Activated naive CD8-positive, alpha-beta T cell treated with anti-CD3 and anti-CD28 coated beads for 36 hours (primary cell): ENCODE measurements at places on chromosomes 1 and 21.

DNA sequence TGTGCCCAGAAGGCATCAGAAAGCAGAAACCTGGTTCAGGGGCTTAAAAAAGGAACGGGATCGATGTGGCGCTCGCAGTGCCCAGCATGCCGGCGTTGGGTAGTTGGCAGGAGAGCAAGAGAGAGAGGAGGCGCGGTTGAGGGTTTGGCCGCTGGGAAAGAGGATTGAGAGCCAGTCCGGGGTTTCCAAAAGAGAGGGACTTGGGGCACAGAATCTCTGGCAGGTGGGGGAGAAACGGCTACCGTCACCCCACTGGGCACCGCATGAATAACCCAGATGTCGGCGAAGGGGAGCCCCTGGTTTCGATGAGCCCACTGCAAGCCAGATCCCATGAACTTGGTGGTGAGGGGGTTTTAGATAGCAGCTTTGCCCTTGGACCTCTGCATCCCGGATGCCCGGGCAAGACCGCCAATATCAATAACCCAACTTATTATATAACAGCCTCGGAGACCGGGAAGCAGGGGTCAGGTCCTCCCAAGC lies 60.4 kb upstream of the ACOT11 start:
- DNase-seq: no peak

DNA sequence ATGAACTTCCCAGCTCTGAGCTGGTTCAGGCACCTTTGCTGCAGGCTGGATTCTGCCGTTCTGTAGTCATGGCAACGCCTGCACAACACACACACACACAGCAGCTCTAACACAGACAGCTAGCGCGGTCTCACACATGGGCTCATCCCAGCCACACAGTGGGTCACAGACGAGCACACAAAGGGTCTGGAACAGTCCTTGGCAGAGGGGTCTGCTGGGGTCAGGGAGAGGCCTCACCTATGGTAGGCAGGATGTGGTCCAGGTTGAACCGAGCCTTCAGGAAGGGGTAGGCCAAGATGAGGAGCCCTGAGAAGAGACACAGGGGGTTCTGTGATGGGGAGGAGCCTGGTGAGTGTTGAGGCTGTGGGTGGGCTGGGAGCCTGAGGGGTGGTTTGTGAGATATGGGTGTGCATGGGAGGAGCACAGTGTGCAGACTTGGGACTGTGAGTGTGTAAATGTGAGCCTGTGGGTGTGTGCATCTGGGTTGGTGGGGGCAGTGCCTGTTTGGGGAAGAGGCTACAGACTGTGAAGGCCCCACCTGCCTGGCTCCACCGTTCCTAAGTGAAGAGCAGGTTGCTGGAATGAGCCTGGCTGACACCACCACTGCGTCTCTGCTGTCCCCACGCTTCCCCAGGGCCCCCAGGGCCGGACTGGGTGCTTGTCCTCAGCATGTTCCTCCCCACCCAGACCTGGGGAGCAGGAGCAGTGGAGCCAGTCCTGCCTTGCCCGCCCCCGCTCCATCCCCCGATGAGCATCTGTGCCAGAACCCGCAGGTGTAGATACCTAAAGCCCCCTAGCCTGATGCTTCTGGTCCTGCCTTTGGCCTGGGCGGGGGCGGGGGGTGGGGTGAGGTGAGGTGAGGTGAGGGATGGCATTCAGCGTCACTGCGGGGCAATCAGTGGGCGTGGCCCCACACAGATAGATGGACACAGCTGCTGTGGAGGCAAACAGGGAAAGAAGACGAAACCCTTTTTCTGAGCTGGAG lies 1.5 kb downstream of the KNCN start:
- peak; percentile 52 for DNase-seq

DNA sequence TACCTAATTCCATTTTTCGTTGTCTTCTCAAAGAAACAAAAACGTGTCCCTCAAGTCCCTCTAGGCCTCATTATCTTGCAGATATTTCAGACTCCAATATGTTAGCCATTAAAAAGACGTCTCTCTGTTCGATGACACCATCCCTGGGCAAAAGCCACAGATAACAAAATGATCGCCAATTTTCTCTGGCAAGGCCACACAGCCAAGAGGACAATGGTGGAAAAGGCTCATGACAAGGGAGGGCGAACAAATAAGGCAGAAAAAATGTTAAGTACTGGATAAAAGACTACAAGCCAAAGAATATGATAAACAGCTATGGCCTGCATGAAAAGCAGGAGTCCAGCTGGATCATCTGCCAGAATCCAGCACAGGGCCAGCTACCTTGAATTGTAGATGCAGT lies 82.9 kb downstream of the TBX15 start:
- DNase-seq: no peak

DNA sequence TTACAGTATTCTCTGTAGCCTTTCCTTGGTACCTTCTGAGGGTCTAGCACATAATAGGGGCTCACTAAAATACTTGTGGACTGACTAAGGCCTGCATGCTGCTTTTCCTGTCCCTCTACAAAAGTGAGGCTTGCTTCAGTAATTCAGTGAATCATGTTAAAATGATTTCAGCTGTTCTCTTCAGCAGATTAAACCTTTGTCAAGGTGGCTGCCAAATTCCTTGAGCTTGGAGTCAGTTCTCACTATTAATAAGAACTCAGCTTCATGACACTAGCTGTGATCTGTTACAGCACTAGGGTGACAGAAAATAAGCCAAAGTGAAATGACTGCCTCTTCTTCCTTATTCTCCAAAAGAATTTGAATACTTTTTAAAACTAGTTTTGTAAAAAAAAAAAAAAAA lies 128.8 kb downstream of the KCNN3 start:
- no peak for DNase-seq

DNA sequence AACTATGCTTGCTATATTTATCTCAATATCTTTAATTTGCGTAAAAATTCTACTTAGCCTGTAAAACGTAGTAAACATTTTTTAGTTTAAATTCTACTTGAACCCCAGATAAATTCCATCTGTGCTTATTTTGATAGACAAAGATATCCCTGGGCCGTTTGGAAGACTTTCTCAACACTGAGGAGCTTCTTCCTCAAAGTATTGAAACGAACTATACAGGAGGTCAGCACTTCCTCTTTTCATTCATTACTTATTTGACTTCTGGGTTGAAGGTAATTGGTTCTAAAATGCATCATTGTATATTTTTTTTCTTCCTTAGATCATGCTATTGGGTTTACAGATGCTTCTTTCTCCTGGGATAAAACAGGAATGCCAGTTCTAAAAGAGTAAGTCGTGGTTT lies 74.7 kb downstream of the HSPA13 start:
- DNase-seq: no peak

GRCh38 chr1:31111290-31111951 lies 45.9 kb upstream of the PUM1 start:
- DNase-seq: no peak

GRCh38 chr1:219945795-219946194 lies 17.4 kb upstream of the SLC30A10 start:
- DNase-seq: no peak

GRCh38 chr1:183096894-183097293 lies 73.7 kb downstream of the LAMC1 start:
- DNase-seq: no peak

DNA sequence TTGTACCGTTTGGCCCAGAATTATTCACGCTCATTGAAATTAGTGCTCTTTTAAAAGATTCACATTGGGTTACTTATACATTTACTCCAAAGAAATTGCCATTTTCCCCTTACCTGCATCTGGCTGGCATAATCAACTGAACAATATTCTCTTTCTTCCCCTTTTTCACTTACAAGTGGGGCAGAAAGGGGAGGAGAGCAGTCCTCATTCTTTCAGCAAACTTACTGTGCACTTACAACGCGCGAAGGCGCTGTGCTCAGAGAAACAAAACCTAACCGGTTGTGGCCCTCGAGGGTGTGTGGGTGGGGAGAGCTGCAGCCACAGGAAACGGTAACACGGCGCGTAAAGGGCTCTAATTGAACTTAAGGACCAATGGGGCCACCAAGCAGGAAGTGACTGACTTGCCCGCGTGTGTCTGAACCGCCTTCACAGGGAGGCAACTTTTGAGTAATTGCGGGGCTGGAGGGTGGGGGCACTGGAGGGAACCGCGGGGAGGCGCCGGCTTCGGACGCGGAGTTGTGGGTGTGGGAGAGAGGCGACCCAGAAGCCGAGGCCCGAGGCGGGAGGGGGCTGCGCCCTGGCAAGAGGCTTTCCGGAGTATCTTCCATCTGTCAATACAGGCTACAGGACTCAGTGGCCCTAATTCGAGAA lies 693 bp upstream of the PNRC2 start:
- peak; percentile 92 for DNase-seq

GRCh38 chr1:175553280-175553679 lies 190.1 kb downstream of the TNR start:
- no peak for DNase-seq

DNA sequence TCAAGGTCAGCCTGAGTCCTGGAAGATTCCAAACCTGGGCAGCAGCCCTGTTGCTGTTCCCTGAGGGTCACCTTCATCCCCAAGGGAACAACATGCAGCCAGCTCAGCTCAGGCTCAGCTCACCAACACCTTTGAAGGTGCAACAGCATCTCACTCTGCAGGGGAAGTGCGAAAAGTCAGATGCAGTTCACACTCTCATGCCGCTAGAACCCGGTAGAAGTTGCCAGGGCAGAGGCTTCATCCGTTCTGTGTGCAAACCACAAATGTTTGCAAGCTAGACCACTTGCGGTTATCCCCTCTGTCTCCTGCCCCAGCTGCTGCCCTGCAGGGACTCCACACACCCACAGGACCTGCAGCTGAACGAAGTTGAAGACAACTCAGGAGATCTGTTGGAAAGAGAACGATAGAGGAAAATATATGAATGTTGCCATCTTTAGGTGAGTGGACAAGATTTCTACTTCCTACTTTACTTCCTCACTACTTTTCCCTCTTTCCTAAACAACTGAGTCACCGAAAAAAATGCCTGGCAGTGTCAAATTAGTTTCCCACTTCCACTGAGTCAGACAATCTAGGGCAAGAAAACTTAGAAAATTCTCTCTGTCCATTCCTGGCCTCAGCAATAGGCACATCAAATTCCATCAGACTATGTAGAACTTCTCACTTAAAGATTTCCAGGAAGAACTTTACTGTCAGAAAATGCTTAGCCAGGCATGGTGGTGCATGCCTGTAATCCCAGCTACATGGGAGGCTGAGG lies 1.8 kb upstream of the FCRL6 start:
- peak; percentile 21 for DNase-seq

- no peak for DNase-seq
Observed at GRCh38 chr1:234976861-234977680, 151.6 kb downstream of the TOMM20 start.

DNA sequence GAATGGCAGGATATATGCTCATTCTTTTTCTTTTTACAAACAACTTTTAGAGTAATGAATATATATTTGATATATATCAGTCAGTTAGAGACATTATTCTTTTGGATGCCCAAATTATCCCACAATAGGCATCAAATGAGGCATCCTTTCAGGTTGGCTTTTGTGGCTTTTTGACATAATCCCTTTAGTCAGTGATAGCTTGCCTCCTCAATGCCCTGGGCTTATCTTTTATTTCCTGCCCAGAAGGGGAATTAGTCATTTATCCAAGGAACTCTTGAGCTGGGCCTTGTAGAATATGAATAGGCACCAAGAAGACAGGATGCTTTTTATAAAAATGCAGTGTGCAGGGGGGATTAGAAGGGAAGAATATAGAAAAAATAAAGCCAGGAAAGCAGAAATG lies 22.2 kb downstream of the EPHX4 start:
- no peak for DNase-seq

GRCh38 chr1:4755301-4755845 lies 101.0 kb downstream of the AJAP1 start:
- no peak for DNase-seq

- no peak for DNase-seq
Observed at GRCh38 chr1:227270554-227270953, 47.7 kb downstream of the CDC42BPA start.

DNA sequence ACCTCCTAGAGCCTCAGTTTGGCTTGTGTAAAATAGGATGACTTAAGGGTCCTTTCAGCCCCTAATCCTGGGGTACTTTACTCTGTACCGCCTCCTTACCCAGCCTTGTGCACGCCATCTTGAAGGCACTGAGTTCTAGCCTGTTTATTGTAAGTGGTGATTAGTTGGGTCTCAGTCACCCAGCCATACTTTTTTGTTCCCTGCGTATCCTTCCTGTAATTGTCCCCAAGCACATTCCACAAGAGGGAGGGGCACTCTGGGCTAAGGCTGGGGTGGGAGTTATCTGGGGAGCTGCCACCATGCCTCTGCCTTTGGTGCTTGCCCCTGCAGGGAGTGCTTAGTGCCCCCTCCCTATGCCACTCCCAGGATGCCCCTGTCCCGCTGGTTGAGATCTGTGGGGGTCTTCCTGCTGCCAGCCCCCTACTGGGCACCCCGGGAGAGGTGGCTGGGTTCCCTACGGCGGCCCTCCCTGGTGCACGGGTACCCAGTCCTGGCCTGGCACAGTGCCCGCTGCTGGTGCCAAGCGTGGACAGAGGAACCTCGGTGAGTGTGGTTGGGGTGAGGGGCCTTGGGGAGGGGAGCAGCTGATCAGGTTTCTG lies 856 bp downstream of the FDPS start:
- no peak for DNase-seq

DNA sequence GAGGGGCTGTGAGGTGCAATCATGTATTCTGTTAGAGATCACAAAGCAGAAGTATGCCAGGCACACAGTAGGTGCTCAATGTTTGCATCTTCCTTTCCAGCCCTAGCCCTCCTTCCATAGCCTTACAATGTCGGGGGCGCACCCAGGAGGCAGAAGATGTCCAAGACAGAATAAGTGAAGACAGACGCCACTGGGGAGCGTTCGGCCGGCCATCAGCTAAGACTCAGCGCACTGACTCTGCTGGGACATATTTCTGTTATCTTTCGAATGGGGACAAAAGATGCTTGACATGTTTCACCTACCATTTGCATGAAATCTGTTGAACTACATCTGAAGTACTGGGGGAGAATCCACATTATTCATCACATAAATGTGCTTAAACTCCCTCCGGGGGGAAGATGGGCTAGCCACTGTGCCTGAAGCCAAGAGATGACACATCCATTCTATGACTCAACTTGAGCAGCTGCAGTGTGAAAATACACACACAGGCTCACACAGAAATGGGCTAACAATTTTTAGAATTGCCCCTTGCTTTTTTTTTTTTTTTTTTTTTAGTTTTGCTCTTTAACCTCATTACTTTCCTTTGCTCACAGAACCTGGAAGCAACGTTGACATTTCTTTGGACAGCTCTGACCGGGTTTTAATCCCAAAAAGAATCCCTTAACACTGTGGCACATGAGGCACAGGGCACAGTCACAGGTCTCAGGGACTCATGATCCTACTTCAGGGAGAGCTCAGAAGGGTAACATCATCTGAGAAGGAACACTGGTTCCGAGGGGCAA lies 7.9 kb downstream of the TIAM1 start:
- peak; percentile 23 for DNase-seq

GRCh38 chr1:37726751-37727585 lies 34.7 kb downstream of the CDCA8 start:
- DNase-seq: no peak

GRCh38 chr1:31593770-31594632 lies 17.7 kb downstream of the TINAGL1 start:
- peak; percentile 72 for DNase-seq

DNA sequence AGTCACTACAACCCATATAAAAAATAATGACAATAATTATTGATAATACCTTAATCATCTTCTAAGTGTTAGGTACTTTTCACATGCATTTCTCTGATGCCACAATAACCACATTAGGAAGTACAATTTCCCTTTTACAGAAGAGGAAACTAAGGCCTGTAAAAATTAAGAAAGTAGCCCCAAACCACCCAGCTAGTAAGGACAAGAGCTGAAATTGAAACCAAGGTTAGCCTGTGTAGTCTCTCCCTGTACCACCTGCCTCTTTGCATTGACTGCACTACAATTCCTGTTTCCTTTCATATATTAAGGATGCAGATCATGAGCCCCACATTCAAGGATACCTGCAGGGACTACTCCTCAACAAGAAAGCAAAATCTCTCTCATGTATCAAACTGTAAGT lies 288.8 kb downstream of the GPATCH2 start:
- DNase-seq: no peak

- DNase-seq: peak; percentile 4
Observed at GRCh38 chr1:166947398-166948043, 27.8 kb downstream of the ILDR2 start.
